ENCODE measurements at places on chromosomes 1 and 21.

GRCh38 chr1:9315411-9316079, 22.9 kb downstream of the SPSB1 start:
- DNase-seq: no peak

DNA sequence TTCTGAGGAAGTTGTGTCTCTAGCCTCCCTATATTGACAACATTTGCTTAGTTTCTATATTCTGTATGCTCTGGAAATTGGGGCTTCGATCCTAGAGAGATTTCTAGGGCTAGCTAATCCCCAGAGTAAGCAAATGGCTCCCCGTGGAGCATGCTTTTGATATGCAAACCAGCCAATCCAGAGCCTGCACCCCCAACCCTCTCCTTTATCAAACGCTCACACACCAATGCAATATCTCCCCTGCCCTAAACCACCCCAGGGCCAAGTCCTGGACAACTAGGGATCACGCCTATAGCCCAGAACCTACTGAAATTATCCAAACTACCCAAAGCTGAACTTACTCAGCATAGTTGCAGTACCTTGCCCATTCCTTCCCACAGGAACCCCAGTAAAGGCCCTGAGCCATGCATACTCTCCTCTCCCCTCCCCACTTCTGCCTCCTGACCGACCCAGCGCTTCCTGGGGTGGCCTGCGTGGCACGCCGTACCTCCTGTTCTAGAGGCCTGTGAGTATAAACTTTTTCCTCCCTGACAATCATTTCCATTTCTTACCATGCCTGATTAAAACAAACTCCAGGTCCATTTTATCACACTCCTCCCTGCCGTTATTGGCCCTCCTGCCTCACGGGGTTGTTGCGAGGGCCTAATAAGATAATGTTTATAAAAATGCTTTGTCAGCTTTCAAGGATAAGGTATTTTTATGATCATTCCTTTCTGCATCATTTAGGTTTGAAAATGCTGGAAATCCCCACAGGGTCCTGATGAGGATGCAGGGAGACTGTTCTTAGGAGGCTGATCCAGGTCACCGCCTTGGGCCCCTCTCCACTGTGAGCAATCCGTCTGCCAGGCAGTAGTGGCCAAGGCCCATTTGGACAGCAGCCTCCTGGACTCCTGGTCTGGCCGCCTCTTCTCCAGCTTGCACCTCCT, 102.7 kb downstream of the TENT5C start:
- DNase-seq: no peak

- no peak for DNase-seq
Measured at GRCh38 chr1:109500941-109501381, 7.1 kb downstream of the CYB561D1 start.

GRCh38 chr1:171138980-171139379, 46.1 kb upstream of the FMO2 start:
- no peak for DNase-seq

DNA sequence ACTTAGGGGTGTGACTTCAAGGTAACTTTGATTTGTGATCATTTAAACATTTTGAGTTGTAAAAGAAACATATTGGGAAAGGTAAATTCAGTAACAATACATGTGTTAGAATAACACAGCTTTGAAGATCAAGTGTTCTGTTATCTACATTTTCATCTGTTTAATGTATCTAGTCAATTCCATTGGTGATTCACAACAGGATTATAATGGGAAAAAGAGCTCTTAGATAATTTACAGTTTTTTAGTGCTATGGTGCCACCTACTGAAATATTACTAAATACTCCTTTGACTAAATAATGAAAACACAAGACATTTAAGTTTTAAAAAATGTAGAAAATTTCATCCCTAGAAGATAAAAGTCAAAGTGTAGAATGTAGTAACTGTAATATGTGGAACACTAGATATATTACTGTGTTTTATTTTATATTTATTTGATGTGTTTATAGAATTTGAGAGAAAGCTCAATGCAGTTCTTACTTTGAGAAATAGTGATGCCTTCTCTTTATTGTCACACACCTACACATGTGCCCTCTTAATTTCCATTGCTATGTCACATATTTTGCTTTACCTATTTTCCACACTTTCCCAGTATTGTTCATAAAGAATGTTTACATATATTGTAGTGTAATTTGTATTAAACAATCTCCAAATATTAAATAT, 47.4 kb downstream of the PTPRC start:
- no peak for DNase-seq

DNA sequence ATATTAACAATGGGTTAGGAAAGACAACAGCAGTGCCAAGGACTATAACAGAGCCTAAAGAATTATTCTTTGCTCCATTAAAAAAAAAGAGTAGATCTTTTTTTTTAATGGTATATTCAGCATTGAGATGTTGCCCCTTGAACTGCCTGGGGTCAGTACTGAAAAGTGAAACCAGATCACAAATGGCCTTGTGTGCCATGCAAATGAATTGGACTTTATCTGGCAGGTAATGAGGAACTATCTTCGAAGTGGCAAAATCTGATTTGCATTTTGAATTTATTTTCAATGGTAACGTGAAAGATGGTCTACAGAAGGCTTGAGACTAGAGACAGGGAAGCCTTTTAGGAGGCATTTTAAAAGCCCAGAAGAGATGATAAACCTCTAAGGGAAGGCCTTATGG, 21.4 kb upstream of the PKN2 start:
- DNase-seq: no peak

GRCh38 chr21:26840201-26840600, 5.0 kb downstream of the ADAMTS1 start:
- no peak for DNase-seq

- no peak for DNase-seq
Measured at GRCh38 chr1:29855561-29856160, 619.3 kb downstream of the PTPRU start.

DNA sequence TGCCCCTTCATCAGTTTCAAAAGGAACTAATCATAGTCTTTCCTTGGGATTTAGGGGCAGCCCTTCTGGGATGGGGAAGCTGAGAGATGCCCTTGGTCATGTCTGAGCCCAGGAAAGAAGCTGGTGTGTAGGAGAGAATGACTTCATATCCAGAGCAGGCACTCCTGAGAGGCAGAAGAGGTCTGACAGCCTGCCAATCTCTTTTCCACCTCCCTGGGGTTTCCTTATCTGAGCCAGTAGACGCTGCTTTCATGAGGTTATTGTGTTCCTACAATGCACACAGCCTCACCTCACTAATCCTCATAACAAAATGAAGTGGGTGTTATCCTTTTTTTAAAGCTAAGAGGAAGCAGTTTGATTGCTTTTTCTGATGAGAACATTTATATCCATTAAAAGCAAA, 14.1 kb downstream of the ROR1 start:
- DNase-seq: no peak

DNA sequence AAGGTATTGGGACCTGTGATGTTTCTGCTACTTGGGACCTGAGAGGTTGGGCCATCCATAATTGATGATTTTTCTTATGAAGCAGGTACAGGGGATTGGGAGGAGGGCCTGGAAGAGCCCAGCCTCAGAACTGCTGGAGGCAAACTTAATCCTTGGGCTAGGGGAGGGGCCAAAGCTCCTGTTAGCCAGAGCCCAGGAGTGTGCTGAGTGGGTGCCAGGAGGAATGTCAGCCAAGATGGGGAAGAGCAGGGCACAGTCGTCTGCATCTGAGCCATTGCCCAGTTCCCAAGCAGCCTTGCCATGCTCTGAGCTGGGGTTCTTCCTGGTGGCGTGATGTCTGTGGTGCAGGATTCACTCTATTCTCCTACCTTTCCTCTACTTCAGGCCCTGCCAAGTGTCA, 5.8 kb downstream of the MAPKAPK2 start:
- no peak for DNase-seq

DNA sequence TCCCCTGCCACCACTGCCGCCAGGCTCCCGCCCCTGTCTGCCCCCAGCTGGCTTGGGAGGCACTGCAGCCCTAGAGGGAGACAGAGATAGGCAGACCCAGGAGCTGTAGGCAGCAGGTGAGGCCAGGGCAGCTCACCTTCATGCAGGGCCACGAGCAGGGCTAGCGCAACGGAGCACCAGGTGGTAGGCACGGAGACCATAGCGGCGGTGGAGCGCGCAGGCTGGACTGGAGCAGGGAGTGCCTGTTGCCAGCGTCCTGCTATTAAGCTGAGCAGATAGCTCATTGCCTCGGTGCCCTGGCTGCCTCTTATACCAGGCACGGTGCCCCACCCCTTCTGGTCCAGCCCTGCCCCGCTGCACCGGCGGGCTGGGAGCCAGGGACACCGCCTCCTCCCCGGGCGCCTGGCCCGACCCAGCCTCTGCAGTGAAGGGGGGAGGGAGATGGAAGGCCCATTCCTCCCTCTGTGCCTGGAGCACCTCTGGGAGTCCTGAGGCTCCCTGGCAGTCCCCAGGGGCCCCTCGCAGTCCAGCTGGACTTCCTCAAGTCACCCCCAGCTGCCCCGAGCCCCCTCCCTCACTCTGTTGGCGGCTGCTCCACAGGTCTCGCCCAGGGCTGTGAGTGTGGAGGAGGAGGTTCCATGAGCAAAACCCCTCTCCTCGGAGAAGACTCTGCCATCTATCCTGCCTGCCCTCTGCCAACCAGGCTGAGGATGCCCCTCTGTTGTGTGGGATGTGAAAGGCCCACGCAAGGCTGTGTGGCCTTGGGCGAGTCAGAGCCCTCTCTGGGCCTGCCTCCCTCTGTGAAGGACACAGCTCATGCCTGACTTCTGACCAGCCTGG, at the start of gene EDN2:
TSS of gene EDN2 (minus strand) at position 282 of the 840 bp plus-strand sequence. CDS start at position 200, 82 bp downstream.
- DNase-seq: no peak

GRCh38 chr21:37915941-37916309, 332 bp downstream of the KCNJ6 start:
- DNase-seq: no peak

DNA sequence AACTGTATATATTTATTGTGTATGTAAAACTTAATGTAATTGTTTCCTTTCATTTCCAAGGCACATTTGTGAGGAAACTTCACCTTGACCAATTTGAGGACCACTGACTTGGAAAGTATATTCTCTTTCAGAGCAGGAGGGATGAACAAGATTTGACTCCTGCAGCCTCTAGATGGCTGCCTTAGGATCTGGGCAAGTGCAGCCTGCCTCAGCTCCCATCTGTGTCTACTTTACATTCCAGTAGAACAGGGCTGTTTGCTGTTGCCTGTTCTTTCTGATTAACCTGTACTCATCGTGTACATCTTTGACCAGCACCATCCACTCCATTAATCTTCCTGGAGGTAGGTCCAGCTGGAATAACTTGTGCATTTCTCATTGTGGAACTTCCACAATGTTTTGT, 312.8 kb downstream of the HLX start:
- no peak for DNase-seq

GRCh38 chr1:218369688-218370511, 24.8 kb downstream of the TGFB2 start:
- no peak for DNase-seq

GRCh38 chr1:23083714-23084480, 64.6 kb downstream of the KDM1A start:
- no peak for DNase-seq

DNA sequence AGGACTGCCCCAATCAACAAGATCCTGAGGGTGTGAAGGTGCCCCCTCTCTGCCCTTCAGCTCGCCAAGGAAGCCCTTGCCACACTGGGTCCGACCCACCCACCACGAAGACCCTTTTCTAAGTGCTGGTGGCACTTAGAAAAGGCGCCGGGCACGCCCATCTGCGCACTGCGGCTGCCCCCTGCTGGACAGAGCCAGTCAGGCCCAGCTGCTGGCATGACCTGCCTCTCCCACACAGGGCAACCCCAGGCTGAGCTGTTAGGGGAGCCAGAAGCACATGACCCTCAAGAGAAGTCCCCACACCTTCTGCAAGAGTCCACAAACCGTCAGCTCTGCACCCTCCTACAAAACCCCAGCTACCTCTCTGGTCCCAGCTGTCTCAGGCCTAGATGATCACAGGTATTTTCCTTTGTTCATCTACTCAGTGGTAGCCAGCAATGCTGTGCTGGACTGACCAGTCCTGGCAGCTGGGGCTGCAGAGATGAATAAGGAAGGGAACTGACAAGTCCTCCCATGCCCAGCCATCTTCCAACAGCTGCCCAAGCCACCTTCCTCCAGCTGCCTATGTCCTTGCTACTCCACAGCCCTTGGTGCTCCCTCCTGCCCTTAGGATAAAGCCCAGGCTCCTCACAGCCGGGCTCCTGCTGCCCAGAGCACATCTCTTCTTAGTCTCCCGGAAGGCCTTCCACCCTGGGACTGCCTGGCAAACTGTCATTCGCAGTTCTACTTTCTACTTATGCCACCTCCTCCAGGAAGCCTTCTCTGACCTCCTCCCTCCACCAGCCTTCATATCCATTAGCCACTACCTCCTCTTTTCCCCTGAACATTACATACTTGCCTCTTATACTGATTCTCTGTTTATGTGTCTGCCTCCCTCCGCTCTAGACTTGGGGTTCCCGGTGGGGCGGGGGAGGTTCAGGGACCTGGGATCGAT, 39.8 kb upstream of the ZC3H12A start:
- peak; percentile 65 for DNase-seq

- DNase-seq: no peak
Measured at GRCh38 chr1:233603478-233603877, 10.4 kb upstream of the KCNK1 start.

- DNase-seq: no peak
Measured at GRCh38 chr21:43904331-43904781, 39.3 kb downstream of the AGPAT3 start.

- DNase-seq: no peak
Measured at GRCh38 chr21:41133874-41134522, 34.0 kb upstream of the BACE2 start.

DNA sequence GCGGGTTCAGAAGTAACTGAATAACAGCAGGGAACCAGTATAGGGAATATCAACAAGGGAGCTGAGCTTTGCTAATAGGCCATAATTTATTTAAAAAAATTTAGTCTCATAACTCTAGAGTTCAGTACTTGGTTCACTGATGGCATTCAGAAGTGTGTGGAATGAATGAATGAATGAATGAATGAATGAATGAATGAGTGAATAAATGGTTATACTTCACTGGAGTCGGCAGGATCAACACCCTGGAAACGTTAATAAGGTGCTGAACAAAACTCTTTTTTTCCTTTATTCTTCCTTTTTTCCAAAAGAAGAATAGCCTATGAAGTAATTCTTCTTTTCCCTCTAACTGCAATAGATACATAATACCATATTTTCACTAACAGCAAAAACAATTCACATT, 129.3 kb downstream of the SIM2 start:
- DNase-seq: no peak

DNA sequence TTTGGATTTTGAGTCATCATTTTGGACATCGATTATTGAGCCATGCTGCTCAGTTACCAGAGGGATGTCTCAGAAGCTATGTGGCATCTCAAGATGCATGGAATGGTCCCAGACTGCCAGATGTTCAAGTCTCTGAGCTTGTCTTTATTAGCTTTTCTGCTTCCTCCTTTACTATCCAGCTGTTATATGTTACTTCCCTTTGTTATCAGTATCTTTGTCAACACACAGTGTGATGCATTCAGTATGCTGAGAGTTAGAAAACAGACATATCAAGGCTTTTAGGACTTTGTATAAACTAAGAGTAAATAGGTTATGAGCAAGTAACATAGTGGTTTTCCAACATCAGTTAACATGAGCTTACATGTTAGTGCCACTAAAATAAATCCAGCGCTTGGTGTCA, 474.5 kb downstream of the DSCAM start:
- no peak for DNase-seq

DNA sequence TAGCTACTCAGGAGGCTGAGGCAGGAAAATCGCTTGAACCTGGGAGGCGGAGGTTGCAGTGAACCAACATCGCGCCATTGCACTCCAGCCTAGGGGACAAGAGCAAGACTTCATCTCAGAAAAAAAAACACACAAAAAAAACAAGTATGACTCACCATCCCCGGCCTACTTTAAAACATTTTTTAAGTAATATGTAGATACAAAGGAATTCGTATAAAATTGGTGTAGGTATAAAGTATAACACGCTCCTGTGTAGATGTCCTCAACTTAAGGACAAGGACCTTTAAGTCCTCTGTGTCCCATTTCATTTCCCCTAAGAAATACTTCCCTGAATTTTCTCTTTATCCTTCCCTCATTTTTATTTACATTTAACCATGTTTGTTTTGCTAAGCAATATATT, 73.4 kb upstream of the PKN2 start:
- no peak for DNase-seq
